ENCODE measurements at places on chromosomes 5 and 9.

GRCh38 chr9:14403081-14403480, 89.1 kb upstream of the NFIB start:
- DNase-seq = no peak

DNA sequence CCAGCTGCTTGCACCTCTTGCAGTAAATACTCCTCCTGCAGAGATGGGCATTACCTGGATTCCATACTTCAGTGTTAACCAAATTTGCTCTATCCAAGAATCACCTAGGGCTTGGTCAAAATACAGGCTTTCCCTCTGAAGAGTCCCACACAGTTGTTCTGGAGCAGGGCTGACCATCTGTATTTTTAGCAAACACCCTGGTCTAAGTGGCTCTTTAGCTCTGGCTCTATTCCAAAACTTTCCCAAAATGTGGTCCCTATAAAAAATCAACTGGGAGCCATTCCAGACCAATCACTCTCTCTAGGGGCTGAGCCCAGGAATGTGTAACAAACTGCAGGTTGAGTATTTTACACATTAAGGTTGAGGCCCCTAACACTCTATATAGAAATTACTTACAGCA, 153.7 kb downstream of the SPOCK1 start:
- no peak for DNase-seq

GRCh38 chr5:161960314-161960713, 107.3 kb upstream of the GABRG2 start:
- no peak for DNase-seq

GRCh38 chr5:88732181-88732633, 150.8 kb downstream of the MEF2C start:
- DNase-seq = no peak

DNA sequence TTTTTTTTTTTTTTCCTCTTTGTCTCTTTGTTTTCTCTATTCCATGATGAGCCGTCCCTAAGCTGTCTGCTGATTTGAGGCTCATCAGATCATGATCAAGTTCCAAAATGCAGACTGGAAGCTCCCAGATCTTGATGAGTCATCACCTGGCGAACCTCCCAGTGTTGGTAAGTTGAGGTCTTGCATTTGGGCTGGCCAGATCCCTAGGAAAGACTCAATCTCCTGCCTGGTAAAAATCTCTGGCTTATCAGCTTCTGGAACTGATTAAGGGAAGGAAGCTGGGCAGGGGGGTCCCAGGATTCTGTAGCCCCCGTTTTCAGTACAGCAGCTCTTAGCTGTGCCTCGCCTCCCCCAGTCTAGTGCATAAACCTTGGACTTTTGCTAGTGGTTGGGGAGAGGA, 69.0 kb downstream of the TSPAN17 start:
- no peak for DNase-seq

DNA sequence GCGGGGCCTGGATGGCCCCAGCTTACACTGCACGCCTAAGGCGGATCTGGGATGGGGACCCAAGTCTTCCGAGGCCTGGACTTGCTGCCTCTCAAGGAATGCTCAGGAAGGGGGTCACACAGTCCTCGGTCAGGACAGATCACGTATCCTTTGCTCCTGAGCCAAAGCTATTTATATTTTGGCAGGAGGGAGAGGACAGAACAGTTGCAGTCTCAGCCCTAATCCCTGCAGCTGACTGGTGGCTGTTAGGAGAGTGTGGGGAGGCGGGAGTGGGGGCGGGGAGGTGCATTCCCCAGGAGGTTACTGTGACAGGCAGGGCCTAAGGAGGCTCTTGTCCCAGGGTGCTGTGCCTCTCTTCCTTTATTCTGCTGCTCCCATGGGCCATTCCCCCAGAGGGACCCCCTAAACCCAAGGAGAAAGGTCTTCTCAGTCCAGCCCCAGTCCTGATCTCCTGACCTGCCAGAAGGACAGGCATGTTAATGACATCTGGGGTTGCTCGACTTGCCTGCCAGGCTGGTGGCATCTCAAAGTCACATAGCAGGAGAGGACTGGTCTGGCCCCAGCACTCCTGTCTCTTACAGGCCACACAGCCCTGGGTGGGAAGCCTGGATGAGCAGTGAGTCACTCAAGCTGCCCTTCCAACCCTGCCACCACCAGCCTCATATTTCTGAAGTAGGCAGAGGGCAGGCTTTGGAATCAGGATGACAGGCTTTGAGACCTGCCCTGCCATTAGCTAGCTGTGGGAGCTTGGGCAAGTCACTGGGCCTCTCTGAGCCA, 51.9 kb downstream of the COL27A1 start:
- no peak for DNase-seq

- DNase-seq = no peak
Observed at GRCh38 chr5:113735751-113736150, 222.3 kb downstream of the YTHDC2 start.

- DNase-seq = no peak
Observed at GRCh38 chr9:8850914-8851313, 1051.3 kb upstream of the DMAC1 start.

GRCh38 chr9:115400796-115401195, 282.8 kb upstream of the TNC start:
- DNase-seq = no peak

DNA sequence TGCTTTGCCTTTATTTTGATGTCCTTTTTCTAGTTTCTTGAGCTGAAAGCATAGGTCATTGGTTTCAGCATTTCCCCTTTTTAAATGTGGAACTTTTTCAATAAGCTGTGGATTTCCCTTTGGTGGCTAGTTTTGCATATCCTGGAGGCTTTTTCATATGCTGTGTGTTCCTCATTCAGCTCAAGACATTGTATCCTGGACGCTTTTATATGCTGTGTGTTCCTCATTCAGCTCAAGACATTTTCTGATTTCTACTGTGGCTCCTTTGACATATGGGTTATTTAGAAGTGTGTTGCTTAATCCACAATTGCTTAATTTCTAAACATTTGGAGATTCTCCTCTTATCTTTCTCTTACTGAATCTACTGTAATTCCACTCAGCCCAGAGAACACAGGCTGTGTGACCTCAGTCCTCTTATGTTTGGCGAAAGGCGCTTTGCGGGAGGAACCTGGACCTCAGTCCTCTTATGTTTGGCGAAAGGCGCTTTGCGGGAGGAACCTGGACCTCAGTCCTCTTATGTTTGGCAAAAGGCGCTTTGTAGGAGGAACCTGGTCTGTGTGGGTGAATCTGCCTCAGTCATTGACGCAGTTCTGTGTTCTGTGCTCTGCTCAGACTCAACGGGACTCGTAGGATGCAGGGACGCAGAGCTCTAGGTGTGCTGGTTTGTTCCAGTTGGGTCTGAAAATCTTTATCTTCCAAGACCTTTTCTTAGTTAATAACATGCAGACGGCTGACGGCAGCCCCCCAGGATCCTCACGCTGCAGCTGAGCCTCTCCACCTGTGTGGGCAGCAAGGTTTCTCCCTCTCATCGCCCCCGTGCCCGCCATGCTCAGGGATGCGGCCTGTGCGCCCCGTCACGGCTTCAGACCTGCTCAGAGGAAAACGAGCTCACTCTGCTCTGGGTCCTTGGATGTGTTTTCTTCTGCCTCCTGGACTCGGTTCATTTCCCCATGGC, 6.0 kb upstream of the SLC9A3 start:
- no peak for DNase-seq

- no peak for DNase-seq
Observed at GRCh38 chr5:68932830-68933434, 160.9 kb upstream of the SLC30A5 start.

- DNase-seq = no peak
Observed at GRCh38 chr5:65919773-65920172, 6.6 kb upstream of the ERBIN start.

DNA sequence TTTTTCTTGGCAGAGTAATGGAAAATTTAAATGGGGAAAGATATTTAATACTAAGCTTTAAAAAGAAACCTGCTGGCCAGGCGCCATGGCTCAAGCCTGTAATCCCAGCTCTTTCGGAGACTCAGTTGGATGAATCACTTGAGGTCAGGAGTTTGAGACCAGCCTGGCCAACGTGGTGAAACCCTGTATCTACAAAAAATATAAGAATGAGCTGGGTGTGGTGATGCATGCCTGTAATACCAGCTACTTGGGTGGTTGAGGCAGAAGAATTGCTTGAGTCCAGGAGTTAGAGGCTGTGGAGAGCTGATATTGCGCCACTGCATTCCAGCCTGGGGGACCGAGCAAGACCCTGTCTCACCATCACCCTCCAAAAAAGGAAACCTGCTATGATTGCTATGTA, 32.8 kb downstream of the TUT7 start:
- no peak for DNase-seq

- DNase-seq = no peak
Observed at GRCh38 chr5:111367115-111367514, 142.9 kb downstream of the CAMK4 start.

DNA sequence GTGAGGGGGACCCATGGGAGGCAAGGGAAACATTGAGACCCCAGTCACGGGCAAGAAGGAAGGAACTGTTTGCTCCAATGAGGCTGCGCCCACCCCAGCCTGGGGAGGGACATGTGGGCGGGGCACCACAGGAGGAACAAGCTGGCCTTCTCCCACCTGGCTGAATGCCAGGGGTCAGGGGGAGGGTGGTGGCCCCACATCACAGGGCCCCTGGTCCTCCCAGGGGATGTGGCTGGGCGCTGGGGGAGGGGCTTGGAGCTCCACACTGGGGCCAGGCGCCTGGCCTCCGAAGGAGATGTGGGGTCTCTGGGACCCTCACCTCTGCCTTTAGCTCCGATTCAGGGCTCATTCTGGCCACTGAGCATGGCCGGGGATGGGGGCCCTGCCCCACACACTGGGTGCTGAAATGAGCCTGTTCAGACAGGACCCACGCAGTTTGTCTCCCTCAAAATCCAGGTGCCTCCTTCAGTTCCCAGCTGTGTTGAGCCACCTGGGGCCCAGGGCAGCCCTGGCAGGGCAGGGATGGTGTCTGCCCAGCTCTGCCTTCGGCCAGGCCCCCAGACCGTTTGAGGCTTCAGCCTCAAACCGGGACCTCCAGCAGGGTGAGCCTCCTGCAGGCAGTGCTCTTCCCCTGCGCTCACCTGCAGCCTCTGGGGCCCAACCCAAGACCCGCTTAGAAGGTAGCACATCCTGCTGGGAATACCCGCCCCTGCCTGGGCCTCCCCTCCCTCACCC, 33.2 kb upstream of the NOTCH1 start:
- no peak for DNase-seq

DNA sequence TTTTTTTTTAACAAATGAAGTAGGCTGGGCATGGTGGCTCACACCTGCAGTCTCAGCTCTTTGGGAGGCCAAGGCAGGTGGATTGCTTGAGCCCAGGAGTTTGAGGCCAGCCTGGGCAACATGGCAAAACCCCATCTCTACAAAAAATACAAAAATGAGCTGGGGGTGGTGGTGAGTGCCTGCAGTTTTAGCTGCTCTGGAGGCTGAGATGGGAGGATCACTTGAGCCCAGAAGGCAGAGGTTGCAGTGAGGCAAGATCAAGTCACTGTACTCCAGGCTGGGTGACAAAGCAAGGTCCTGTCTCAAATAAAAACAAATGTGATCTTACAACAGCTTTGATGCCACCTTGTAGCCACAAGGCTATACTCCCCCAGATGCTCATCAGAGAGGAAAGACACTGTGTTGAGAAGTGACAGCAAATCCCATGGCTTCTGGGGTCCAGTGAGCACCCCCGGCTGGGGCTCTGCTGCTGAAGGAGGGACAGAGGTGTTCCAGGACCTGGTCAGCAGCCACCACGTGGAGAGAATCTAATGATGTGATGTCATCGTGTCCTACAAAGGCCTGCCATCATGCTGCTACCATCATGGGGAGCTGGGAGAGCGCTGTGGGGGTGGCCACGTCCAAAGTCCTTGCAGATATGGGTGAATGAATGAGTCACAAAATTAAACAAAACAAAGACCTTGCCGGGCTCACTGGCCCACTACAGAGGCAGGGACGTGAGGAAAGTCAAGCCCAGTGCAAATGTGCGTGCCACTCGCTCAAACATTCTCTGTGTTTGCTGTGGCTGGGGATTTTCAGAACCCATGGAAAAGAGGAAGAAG, 60.7 kb downstream of the PRRT1B start:
- no peak for DNase-seq

DNA sequence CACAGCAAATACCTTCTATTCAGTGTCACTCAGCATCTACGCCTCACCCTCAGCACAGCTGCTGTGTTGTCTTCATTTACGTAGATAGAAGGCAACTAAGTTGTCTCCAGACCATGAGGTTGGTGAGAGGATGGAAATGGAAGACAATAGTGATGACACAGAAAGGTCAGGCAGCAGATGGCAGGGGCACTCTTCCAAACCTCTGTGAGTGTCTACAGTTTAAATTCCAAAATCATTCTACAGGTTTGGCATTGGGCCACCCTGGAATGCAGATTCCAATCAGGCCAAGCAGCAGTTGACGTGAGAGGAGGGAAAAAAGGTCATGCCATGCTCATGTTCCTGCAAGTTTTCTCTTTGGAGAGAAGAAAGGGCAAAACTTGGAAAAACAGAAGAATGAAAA, 68.7 kb upstream of the ADAMTSL1 start:
- DNase-seq = no peak

- DNase-seq = no peak
Observed at GRCh38 chr9:88313364-88314220, 74.7 kb upstream of the SPIN1 start.

GRCh38 chr5:68347536-68347935, 132.0 kb downstream of the PIK3R1 start:
- DNase-seq = no peak

DNA sequence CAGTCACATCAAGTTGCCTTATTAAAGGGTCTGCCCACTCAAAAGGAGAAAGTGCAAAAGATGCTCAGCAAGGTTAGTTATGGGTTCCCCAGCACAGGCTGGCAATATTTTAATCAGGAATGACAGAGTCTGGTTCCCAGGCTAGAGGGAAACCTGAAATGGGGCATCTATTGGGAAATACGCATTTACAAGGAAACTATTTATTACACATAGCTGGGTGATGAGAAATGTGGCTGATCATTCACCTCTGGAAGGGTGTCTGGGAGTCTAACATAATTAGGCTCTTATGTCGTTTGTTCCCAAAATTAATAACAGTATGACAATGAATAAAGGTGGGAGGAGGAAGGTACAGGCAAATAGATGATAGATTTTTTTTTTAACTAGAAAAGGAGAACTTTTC, 314.7 kb downstream of the ENC1 start:
- DNase-seq = no peak

- no peak for DNase-seq
Observed at GRCh38 chr5:88419931-88420330, 151.3 kb upstream of the TMEM161B start.

- no peak for DNase-seq
Observed at GRCh38 chr5:137831526-137831925, 36.1 kb upstream of the MYOT start.

GRCh38 chr5:108141676-108142075, 240.2 kb downstream of the FBXL17 start:
- DNase-seq = no peak

GRCh38 chr5:33316773-33317172, 124.0 kb upstream of the TARS1 start:
- no peak for DNase-seq
